ENCODE measurements at places on chromosomes 1 and 21.

DNA sequence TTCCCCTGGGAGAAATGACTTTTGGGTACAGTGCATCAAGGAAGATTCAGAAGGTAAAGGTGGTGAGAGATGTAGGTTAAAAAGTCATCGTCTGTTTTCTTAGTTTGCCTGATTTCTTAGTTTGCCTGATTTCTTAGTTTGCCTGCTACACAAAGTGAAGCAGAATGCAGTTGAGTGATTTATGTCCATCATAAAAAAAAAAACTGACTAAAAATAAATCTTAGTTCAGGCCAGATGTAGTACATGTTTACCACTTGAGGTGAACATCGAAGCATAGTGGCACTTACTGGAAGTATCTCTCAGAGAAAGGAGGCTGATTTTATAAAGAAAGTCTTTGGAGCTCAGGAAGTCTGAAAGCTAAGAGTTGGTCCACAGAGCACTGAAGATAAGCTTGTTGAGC is 79.5 kb downstream of the LRRC8D start:
- DNase-seq = no peak

DNA sequence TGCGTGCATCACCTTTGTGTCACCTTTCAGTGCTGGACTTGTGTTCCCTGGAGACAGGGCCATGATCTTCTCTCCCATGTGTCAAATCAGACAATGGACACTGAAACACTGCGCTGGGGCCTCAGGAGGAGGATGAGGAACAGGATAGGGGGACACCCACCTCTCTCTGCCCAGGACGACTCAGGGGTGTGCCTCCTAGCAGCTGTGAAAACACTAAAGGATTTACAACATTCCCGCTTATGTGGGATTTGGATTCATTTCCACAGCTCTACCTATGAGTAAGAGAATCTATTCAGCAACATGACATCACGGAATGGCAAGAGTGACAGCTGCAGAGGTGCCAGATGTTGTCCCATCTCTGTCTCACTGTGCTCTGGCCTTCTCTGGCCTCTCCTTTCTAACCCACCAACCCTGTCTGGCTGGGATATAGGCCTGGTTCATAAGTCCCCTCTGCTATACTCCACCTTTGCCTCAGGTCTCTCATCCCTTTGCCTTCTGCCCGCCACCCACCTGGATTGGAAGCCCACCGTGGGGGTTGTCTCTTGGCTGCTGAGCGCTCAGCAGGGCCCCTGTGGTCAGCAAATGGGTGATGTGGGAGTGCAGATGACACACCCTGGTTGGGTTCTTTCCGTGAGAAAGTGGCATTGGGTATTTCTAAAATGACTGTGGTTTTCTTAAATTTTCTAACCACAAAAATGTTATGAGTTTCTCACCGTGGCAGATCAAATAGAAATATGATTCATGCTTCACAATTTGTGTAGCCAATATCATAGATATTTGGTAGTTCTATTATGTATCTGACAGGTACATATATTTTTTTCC is 47.1 kb upstream of the TLR5 start:
- no peak for DNase-seq

GRCh38 chr1:207952617-207953542 is 42.0 kb upstream of the CD34 start:
- DNase-seq = no peak

- no peak for DNase-seq
Observed at GRCh38 chr21:28828981-28829380, 163.7 kb downstream of the LTN1 start.

DNA sequence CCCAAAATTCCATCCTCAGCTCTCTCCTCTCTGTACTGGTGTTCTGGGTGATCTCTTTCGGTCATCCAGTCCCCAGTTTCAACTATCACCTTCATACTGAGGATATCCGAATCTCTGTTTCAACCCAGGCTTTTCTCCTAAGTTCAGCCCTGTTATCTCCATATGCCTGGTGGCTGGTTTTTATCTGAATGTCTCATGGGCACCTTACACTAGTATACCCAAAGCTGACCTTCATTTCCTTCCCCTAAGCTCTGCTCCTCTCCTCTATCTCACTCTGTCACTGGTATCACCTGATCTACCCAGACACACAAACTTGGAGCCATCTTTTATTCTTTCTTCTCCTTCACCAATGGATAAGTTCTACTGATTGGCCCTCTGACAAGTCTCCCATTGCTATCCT is 53.0 kb downstream of the LRRC71 start:
- DNase-seq = no peak

DNA sequence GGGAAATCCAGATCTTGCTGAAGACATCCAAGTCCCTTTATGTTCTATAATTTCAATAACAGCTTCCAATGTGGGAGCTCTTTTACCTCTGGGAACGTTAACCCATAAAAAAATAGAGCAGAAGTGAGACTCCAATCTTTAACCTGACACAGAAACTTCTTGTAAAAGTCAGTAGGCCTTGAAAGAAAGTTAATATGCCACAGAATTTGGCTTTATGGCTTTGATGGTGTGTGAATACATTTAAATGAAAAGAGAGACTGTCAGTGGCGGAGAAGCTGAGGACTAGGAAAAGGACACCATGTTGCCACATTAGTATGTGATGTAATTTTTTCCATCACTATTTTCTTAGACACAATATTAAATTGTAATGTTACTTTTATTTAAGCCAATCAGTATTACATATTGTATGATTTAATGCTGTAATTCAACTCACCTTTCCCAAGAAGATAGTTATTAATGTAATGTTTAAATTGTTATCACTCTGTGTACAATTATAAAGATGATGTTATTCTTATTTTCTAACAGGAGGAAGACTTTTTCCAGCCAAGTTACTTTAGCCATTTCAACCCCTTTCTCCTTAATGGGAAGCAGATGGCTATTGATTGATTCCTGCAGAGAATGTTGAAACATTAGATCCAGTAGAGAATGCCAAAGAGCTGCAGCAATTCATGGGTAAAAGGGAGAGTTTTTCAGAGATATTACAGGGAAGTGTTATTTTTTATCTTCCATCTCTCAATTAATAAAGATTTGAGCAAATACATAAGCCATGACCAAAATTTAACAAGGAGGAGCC is 17.5 kb upstream of the CLDN8 start:
- DNase-seq = no peak
